M059J (cell line): ENCODE measurements at places on chromosomes 4 and X.

GRCh38 chr4:103364083-103364482 lies 165.9 kb upstream of the CENPE start:
- no peak for DNase-seq

- DNase-seq: no peak
These were observed 43.6 kb upstream of the TBC1D9 start for GRCh38 chr4:140799686-140800225.

DNA sequence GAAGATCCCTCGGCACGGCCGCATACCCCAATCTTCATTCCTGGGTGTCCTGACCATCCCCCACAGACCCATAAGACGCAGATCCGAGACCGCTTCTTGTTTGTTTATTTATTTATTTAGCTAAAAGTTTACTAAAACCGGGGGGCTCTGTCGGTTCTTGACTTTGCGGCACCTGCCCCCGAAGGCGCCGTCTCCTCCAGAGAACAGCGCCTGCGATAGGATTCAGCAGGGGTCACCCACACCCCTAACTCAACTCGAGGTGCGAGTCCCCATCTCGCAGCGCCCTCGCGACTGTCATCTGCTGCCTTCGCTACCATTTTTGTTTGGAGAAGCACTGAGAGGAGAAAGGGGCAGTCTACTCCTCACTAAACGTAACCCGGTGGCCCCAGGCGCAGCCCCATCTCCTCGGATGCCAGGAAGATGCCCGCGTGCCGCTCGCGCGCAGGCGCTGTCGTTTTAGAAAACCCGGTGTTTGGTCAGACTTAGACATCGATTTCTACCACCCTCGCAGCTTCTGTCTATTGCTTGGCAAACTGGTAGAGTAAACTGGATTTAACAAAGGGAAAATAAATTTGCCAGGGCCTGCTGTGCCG lies 18.9 kb upstream of the GPR101 start:
- no peak for DNase-seq

DNA sequence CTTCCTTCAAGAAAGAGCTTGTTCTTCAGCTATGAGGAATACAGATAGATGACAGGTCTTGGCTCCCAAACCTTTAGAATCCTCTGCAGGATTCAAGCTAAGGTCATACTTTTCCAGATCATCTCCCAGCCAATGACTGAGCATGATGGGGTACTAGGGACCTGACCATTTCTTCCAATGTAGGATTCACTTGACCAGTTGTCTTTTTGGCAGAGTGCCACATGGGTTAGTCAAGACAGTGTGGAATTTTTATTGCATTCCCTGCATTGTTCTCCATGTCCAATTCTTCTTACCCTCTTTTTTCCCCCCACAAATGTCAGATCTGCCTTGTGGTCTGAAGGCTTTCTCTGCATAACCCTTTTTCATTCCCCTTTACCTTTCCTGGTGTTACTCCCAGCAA lies 99.5 kb downstream of the CCSER1 start:
- DNase-seq: peak; percentile 29

- DNase-seq: no peak
These were observed 75.3 kb downstream of the PWWP3B start for GRCh38 chrX:106243376-106243775.

DNA sequence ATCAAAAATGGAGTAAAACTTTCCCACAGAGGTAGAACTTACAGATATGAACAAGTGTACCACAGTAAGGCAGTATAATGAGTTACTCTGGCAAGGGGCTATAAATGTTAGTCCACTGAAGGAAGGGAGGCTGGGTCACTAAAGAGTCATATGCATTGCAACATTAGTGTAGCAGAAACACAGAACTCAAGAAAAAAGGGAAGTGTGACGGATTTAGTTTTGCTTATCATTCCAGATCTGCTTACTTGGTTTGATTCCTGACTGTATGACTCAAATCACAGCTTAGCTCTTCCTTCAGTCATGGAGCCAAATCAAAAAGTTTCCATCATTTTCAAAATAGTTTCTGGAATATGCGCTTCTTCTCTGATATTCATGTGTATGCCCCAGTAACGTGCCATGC lies 148.7 kb downstream of the FSTL5 start:
- peak; percentile 49 for DNase-seq

DNA sequence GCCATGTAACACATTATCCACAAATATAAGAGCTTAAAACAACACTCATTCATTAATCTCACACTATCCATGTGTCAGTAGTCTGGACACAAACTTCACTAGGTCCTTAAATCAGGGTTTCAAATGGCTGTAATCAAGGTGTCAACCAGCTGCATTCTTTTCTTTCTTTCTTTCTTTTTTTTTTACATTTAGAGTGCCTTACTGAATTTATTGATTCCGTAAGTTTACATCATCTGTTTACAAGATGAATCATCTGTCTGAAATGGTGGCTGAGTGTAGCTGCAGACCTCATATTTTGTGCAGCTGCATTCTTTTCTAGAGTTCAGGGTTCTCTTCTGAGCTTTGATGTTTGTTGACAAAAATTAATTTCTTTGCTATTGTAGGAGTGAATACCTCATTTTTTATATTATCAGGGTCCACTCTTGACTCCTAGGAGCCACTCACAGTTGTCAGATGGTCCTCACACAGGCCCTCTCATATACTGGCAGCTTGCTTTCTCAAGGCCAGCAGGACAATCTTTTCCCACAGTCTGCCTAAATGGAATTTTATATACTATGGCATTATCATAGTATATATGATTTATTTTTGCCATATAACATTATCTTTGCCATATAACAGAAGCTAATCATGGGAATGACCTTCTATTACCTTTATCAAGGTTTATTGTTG lies 37.8 kb downstream of the SPOCK3 start:
- DNase-seq: peak; percentile 8

DNA sequence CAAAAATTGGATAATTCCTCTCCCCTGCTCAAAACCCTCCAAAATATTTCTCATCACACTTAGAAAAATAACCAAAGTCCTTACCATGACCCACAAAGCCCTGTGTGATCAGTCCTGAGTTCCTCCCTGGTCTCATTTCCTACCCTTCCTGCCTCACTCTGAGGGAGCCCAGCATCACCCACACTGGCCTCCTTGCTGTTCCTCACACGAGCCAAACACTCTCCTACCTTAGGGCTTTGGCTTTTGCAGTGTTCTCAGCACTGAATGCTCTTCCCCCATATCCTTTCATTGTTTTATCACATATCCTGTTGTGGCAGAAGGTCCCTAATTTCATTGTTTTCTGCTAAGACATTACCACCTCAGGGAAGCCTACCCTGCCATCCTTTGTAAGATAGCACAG lies 12.2 kb downstream of the MGAT4D start:
- no peak for DNase-seq

DNA sequence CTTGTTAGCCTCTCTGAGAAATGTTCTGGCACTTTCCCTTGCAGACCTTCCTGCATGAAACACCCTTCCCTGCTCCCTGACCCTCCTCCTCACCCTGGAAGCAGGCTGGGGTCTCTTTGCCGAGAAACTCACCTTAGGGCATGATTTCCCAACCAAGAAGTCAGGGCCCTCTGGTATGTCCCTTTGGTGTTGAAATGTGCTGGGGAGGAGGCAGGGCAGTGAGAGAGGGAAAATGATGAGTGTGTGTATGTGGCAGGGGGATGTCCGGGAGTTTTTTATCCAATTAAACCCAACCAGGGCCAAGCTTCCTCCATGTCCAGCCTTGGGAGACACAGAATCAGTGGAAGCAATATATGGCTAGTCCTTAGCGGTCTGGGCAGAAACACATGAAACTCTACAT lies 5.1 kb downstream of the ELF4 start:
- no peak for DNase-seq

DNA sequence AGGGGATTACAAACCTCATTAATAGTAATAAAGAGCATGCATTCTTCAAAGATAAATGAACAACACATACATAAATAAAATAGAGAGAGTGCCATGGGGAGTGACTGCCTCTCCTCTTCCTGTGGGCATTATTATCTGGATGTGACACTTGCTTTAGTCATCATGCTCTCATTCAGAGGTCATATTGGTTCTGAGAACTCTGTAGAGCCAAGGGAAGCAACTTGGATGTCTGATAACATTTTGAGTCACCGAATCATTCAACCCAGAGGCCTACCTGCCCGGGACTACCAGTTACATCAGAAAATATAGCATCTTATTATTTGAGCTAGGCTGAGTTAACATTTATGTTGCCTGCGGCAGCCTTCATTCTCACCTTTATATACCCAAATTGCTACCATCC lies 489.5 kb downstream of the STIM2 start:
- peak; percentile 53 for DNase-seq

GRCh38 chr4:138229160-138229559 lies 13.0 kb downstream of the SLC7A11 start:
- no peak for DNase-seq

GRCh38 chr4:2417765-2418649 lies at the start of gene ZFYVE28:
Gene ZFYVE28, minus strand, starts transcription at chr4:2418645. Its CDS starts 322 bp downstream, at chr4:2418323.
- peak; percentile 43 for DNase-seq

GRCh38 chr4:1767770-1768366 lies 25.2 kb upstream of the FGFR3 start:
- no peak for DNase-seq

GRCh38 chr4:169492436-169493163 lies 119.8 kb downstream of the NEK1 start:
- peak; percentile 30 for DNase-seq

DNA sequence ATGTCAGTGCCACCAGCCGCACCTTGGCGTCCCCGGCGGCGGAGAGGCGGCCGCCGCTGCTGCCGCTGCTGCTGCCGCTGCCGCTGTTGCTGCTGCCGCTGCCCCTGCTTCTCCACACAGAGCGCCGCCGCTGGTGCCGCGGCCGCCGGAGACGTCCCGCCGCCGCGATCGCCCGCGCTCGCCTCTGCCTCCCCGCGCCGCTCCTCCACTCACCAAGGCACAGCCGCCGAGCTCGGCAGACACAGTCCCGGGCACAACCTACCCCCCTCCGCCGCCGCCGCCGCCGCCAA lies at the start of gene PPP3CA:
Gene PPP3CA, minus strand, starts transcription at position 260 of the 290 bp plus-strand sequence.
- DNase-seq: no peak

- no peak for DNase-seq
These were observed 267.0 kb downstream of the CHIC1 start for GRCh38 chrX:73829890-73830466.

GRCh38 chr4:12703036-12703435 lies 781.1 kb downstream of the RAB28 start:
- no peak for DNase-seq

- DNase-seq: peak; percentile 1
These were observed 138.8 kb upstream of the IL15 start for GRCh38 chr4:141497627-141498026.

DNA sequence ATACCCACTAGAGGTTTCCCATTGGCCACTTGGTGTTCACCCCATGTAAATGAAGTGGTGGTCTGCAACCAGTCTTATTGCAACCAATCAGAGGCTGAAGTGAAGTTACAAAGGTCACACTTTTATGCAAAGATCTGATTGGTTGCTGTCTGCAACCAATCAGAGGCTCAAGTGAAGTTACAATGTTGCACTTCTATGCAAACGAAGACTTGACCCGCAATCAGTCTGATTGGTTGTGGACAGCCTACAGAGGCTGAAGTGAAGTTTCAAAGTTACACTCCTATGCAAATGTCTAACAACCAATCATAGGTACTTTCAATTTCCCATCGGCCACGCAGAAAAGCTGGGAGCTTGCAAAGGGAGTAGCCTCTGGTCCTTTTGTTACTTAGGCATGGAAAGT lies 22.3 kb upstream of the XPNPEP2 start:
- no peak for DNase-seq

- DNase-seq: no peak
These were observed 235.3 kb downstream of the TACR3 start for GRCh38 chr4:103484521-103484920.

DNA sequence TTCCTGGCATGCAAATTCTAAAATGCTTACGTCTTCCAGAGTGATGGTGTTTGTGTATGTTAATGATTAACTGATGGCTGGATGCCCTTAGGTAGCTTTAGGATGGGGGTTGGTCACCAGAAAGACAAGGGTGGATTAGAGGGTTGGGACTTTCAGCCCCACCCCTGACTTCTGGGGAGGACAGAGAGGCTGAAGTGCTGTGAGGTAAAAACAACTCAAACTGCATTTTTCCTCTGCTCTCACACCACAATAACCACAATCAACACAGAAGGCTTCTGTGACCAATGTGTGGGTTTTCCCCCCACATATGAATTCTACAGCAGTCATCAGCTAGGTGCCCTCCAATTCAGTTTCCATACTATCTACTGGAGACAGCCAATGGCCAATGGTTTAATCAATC lies 18.7 kb upstream of the DDIT4L start:
- DNase-seq: peak; percentile 22

- no peak for DNase-seq
These were observed 47.9 kb upstream of the FGF13 start for GRCh38 chrX:138759217-138759943.

DNA sequence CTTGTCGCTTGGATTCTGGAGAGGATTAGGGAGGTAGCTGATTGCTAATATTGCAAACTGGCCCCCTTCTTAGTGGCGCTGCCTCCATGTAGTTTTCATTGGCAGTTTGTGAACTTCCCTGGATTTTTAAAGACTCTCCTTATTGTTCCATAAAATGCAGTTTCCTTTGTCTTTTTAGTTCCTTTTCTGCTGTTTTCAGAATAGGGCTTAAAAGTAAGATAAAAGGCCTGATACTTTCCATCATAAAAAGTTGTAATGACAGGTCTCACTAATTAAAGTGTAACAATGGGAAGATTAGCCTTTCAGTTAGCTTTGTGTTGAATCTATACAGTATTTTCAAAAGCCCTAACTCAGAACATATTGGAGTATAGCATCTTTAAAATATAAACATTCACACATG lies 21.2 kb downstream of the ZIC3 start:
- no peak for DNase-seq

- DNase-seq: no peak
These were observed 33.9 kb downstream of the SEC24D start for GRCh38 chr4:118801895-118802575.

DNA sequence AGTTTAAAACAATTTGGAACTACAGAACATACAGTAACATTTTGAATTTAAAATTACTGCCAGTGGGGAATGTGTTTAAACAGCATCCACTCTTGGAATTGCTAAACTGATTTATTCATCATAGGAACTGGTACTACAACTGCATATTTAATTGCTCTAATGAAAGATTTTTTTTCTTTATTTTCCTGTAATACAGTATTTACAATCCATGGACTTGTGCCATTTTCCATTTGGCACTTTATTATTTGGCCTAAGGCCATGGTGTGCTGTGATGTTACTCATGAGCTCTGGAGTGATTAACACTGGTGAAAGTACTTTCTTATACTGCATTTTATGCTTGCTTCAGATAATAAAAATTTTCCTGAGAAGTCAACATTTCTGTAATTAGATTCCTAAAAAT lies 69.7 kb upstream of the NUDT6 start:
- peak; percentile 45 for DNase-seq

- no peak for DNase-seq
These were observed 38.8 kb upstream of the TRPC5OS start for GRCh38 chrX:111837197-111837596.

GRCh38 chr4:86910369-86910768 lies 18.1 kb upstream of the C4orf36 start:
- no peak for DNase-seq

- peak; percentile 62 for DNase-seq
These were observed 185.0 kb upstream of the GPRIN3 start for GRCh38 chr4:89492581-89493071.

- DNase-seq: peak; percentile 78
These were observed 335.1 kb downstream of the ANK2 start for GRCh38 chr4:113384600-113384999.
